ENCODE measurements at places on chromosomes 12 and 14. TPM values are rescaled to one million over a fixed set of nuclear protein-coding genes. Genes with fewer than 3 reads are reported as not detected.
A peak's percentile ranks its signal among the peaks of the same experiment; 100 is the strongest.

Gene KITLG
- total RNA-seq: 42.1 TPM

Gene C3AR1
- total RNA-seq: not detected

Gene KRT85
- not detected for total RNA-seq

Gene LRRC10
- total RNA-seq: not detected

DNA sequence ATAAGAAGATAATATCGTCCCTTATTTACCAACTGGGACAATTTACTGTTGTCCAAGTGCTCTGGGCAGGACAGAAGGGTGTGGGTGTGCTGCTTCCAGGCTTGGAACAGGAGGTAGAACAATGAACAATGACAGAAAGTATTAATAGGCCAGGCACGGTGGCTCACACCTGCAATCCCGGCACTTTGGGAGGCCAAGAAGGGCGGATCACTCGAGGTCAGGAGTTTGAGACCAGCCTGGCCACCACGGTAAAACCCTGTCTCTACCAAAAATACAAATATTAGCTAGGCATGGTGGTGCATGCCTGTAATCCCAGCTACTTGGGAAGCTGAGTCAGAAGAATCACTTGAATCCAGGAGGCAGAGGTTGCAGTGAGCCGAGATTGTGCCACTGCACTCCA is 2.5 kb downstream of the IFI27 start:
- DNase-seq: no peak

DNA sequence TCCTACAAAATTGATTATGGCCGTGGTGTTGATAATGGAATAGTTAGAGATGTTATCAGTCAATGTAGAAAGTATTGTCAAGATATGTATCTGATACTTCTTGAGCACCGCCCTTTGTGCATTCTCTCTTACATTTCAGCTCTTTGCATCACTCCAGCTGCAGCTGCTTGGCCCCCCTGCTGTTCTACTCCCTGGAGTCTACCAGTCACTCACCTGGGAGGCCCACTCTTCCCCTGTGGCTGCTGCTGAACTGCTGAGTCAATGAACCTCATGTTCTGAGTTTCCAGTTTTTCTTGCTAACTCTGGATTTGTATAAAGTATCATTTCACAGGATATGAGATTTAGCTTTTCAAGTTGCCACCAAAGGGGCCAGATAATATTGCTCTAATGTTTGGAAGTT is 312.8 kb upstream of the SLC16A7 start:
- no peak for DNase-seq

DNA sequence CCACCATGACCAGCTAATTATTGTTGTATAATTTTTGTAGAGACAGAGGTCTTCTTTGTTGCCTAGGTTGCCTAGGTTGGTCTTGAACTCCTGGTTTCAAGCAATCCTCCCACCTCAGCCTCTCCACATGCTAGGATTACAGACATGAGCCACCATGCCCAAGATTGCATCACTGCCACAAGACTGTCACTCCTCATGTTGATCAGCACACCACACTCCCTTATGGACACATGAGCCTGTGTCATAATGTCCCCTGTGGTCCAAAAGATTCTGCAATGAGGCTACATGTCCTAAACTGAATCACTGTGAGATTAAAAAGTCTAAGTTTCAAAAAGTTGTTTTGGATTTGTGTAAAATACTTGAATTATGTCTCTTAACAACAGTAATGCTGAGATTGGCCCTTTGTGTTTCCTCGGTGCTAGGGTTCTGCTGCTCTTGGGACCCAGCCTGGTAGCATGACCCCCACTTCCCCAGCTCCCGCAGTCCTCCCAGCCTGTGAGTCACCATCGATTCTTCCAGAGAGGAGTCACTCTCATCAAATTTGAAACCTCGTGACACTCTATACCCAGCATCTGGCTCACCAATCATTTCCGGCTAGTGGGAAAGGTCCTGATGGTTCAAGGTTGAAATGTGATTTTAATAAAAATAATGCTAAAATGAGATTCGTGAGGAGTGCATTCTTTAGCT is 890.9 kb downstream of the VRK1 start:
- DNase-seq: no peak

DNA sequence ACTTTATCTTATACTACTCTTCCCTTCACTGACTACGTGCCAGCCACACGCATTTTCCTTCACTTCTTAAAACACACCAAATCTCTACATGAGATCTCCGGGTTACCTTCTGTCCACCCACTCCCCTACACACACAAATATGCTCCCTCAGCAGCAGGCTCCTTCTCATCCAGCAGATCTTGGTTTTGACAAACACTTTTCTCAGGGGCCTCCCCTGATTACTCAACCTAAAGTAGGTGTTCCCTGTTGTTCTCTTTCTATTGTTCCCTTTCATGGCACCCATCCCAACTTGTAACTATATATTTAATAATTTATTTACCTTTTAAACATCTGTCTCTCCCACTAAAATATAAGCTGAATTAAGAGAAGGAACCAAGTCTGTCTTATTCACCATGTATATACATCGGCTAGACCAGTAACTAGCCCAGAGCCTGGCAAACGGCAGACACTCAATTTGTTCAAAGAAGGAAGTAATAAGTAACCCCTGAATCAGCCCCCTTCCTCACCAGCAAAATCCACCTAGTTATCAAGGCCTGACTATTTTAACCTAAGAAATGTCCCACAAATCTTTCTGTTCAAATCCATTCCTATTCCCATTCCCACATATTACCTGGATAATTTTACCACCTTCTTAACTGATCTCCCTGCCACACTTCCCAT is 2.7 kb downstream of the C2CD5 start:
- DNase-seq: no peak

DNA sequence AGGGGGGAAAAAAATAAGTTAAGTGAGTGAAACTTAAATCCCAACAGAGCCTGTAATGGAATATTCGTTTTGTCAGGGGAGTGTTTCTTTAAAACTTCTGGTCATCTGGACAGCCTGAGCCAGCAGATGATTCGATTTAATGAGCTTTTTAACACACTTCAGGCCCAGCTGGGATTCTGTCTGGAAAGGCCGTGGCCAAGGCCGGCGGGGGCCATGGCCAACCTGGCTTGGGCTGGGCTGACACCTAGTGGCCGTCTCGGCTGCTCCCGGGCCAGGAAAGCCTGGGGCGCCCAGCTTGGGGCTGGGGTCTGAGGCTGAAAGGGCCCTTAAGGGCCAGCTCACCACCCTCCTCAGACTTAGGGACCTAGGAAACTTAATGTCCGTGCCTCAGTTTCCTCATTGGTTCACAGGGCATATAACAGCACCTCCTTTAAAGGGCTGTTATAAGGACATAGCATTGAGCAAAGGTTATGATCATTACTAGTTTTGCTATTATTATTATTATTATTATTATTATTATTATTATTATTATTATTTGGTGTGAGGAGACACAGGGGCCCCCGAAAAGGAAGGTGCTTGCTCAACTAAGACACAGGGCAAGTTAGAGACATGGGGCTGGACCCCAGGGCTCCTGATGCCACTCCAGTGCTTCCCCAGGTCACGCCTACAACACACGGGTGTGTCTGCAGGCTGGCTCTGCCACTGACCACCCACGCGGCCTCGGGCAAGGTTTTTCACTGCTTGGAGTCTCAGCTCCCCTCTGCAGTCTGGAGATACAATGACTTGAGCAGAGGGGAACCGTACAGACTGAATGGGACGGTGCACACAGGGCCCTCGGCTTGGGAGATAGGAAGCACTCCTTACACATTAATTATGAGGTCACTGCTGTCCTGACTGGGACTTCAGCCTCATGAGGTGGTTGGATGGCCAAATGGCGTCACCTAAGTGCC is 84.0 kb downstream of the SYNE3 start:
- peak; percentile 54 for DNase-seq

DNA sequence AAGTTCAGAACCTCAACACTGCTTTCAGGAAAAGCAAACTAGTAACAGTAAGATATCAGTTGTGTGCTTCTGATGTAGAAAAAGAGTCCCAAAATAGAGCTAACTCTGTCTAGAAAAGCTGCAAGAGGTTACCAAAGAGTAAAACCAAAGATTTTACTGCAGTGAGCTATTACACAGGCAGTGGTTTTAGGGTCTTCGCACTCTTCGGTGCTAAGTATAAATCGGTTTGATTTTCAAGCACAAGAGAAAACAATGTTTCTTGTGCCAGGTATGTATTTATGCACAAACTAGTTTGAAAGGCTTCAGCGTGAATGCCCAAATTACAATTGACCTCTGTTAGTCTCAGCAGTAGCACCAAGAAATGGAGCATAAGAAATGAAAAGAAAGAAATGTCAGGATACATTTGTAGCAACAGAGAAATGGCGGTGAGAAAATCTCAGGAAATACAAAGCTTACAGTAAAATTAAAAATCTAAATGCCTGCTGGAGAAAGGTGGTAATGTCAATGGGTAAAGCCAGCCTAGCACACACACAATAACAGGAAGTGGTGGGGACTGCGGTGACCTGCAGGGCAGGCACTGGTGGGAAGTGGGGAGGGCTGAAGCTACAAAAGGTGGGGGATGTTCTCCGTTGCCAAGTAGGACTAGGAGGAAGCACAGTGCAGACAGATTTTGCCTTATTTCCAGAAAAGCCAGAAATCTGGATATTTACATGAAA is 18.0 kb upstream of the DYRK2 start:
- DNase-seq: peak; percentile 44

- DNase-seq: no peak
Observed at GRCh38 chr14:63764103-63764502, 36.2 kb upstream of the SGPP1 start.

- DNase-seq: no peak
Observed at GRCh38 chr12:79083181-79083580, 218.6 kb downstream of the SYT1 start.

All from HT-29 (cell line).